ENCODE measurements at places on chromosomes 13 and 19.

- DNase-seq, result no peak
These were observed 27.5 kb downstream of the TINCR start for GRCh38 chr19:5540208-5540607.

DNA sequence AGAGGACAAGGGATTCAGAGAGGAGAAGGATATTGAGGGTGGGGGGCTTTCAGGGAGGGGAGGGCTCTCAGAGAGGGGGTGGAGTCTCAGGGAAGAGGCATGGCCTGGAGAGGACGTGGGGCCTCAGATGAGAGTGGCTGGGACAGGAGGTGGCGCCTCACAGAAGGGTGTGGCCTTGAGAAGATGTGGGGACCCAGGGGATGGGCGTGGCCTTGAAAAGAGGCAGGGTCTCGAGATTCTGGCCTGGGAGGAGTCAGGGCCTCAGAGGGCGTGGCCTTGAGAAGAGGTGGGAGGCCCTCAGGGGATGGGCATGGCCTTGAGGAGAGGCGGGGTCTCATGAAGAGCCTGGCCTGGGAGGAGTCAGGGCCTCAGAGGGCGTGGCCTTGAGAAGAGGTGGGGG is 23.7 kb upstream of the TNFSF14 start:
- DNase-seq, result no peak

- DNase-seq, result peak; percentile 82
These were observed 7.7 kb upstream of the TMEM161A start for GRCh38 chr19:19145684-19146608.

DNA sequence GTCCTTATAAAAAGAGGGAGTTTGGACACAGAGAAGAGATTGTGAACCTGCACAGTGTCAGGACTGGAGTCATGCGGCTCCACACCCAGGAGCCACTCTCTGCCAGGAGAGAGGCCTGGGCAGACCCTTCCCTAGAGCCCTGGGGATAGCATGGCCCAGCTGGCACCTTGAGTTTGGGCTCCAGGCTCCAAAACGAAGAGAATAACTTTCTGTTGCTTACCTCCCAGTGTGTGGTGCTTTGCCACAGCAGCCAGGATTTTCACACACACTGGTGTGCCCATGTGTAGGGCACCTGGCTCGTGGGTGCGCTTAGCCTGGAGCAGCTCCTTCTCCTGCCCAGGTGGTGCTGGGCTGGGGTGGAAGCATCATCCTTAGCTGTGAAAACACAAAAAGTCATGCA is 344.3 kb downstream of the TEX29 start:
- no peak for DNase-seq

DNA sequence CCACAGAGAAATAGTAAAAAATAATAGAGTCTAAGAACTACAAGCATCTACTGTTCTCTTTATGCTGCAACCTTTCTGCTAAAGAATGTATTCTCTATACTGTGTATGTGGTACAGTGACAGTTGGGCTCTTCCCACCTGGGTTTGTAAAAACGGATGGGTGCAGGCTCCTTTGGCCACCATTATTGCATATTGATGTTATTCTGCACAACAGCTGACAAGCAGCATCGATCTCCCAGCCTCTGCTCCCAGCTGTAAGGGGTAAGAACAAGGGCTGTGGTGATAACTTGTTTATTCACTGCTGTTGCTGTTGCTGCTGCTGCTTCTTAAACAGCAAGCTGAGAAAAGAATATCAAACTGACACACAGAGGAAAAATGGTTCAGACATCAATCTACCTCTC is 56.1 kb downstream of the KCNRG start:
- no peak for DNase-seq

GRCh38 chr19:6767357-6768235 is at the start of gene SH2D3A:
Gene SH2D3A, minus strand, starts transcription at chr19:6767435. Its CDS starts 3,687 bp downstream, at chr19:6763748.
- DNase-seq, result peak; percentile 94

GRCh38 chr13:24700539-24700938 is 20.3 kb downstream of the ATP12A start:
- no peak for DNase-seq

DNA sequence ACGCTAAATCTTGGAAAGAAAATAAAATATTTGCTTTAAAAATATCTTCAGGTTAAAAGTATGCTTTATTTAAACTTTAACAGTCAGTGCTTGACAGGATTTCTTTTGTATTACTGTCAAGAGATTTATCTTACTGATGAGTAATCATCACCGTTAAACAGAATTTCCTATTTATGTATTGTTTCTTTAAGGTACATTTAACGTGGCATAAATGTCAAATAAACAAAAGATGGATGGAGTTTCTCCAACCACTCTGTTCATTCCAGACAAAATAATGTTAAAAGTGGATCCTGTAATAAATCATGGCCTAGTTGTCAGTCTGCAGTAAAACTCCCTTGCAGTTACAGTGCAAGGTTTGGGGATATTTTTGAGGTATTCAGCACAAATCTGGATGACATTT is 298.3 kb downstream of the DIAPH3 start:
- DNase-seq, result no peak

GRCh38 chr19:51783372-51783771 is 11.6 kb upstream of the FPR3 start:
- peak; percentile 91 for DNase-seq

- no peak for DNase-seq
These were observed 25.7 kb upstream of the UBE2L5 start for GRCh38 chr13:30396434-30397075.

GRCh38 chr13:50757008-50757407 is 86.5 kb downstream of the DLEU7 start:
- DNase-seq, result no peak

DNA sequence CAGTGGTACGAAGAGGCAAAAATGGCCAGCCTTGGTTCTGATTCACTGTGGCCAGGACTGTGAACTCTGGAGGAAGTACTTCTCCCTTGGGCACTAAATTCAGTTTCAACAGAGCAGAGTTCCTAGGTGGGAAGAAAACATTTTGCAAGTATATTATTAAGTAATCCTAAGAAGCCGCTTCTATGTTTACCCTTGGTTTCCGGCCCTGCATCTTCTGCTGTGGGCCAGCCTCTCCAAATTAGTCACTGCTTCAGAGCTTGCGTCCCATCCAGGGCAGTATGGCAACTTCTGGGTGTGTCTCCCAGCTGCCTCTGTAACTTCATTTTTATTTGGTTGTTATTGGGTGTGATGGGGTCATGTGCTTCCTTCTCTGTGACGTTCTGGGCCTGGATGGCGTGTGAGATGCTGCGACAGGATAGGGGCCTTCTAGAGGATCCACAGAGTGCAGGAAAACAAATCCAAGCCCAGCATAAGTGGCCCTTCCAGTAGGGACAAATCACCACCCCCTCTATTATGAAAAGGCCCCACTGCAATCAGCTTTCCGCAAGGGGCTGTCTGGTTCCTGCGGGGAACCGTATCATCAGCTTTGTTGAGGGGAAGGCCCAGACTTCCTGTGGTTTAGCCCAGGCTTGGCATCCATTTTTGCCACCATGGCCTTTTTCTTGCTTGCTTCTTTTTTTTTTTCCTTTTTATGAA is 55.1 kb upstream of the C1QTNF9 start:
- no peak for DNase-seq

DNA sequence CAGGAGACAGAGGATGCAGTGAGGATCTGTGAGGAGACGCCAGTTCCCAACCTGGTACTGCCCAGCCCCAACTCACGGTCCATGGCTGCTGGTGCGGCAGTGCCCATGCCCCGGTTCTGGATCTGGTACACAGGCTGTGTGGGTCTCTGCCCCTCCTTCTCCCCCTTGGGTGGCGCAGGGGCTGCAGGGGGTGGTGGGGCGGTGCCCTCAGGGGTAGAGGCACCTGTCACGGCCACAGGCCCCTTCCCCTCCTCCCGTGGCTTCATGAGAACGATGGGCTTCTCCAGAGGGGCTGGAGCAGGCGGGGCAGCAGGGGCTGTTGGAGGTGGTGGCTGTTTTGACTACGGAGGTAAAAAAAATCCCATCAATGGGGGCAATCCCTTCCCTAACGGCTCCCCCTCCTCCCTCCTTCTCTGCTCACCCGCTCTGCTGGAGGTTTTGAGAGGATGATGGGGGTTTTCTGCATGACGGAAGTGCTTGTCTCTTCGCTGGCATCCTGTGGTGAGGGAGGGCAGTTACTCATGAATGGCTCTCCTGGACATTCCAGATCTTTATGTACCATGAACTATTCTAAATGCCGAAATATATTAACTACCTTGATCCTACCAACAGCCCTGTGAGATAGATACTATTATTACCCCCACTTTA is 7.1 kb downstream of the SMG9 start:
- DNase-seq, result no peak

DNA sequence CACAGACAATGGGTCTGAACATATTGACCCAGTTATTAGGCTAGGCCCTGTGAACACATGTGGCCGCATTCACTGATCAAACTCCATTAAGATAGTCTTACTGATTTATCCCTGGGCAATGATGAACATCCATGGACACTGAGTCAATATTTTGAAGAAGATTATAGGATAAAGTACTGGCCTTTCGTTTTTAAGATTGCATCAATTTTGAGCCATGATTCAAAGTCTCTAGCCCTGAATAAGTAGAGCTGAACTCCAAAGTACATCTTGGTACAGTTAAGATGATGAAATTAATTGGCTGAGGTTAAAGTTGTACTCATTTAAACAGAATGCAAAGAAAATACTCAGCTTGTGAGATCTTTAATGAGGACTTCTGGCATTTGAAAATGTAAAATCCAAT is 1581.9 kb downstream of the EFNB2 start:
- DNase-seq, result no peak

DNA sequence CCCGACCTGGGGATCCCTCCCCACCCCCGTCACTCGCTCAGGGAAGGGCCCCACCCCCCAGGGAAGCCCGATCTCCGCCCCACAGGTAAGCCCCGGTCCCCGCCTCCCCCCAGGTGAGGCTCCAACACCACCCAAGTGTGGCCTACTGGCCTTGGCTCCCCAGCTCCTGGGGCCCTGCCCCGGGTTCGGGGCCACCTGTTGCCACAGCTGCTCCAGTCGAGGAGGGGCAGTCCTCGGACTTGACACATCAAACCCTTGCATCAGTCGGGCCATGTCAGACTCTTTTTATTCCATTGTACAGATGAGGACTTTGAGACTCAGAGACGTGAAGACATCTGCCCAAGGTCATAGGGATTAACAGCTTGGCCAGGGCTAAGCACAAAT is 512 bp downstream of the CC2D1A start:
- no peak for DNase-seq

DNA sequence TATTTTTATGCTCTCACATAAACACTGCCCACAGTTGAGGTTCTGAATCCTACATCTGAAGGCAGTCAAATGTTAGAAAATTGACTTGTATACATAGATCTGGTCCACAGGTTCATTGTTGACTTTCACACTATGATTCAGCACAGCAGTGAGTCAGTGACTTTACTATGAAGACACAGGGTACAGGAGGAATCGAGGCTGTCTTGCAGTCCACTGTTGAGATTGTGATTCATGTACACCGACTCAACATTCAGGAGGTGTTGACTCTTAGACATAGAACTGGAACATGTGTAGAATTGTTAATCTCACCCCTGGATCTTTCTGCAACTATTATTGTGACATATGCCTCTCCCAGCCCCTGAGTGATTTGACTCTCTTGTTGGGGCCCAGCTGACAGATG is 74.3 kb upstream of the ZNF43 start:
- DNase-seq, result no peak

- DNase-seq, result no peak
These were observed 32.9 kb upstream of the SLC7A9 start for GRCh38 chr19:32902448-32902847.

DNA sequence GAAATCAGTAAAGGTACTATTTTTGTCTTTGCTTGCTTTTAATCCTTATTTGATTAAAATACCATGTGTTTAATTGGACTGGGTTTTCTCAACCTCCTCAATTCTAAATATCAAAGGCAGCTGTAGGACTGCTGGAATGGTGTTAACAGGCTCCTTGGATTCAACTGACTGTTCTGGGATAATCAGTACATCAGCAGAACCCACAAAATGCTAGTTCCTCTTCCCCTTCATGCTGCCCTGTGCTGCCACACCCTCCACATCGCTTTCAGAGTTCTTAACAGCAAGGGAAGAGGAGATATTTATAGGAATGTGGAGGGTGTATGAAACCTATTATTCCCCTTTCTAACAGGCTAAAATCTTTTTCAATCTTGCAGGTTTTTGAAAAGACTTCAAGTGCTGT is 82.4 kb downstream of the KCTD12 start:
- no peak for DNase-seq

DNA sequence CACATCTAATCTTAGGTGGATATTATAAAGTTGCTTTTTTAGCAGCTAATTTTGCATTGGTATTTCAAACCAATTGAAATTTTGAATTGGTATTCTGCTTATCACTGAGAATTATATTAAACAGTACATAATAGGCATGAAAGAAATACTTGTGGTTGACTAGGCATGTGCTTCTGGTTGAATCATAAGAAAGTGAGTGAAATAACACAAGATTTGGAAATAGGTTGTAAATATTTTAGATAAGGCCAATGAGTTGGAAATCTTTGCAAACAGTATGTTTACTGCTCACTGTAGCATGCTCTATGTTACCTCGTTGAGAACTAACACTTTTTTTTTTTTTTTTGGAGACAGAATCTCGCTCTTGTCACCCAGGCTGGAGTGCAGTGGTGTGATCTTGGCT is 66.8 kb upstream of the RFC3 start:
- no peak for DNase-seq

GRCh38 chr19:22422211-22422610 is at the start of gene ZNF98:
Gene ZNF98, minus strand, starts transcription at chr19:22422346. Its CDS starts 122 bp downstream, at chr19:22422224.
- no peak for DNase-seq

DNA sequence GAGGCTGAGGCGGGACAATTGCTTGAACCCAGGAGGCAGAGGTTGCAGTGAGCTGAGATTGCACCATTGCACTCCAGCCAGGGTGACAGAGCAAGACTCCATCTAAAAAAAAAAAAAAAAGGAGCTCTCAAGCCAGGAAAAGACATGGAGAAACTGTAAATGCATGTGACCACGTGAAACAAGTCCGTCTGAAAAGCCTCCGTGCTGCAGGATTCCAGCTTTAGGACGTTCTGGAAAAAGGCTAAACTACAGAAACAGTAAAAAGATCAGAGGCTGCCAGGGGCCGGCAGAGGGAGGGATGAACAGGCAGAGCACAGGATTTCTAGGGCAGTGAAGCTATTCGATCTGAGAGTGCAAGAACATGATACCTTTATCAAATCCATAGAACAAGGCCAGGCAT is 40.7 kb upstream of the NDUFS7 start:
- DNase-seq, result no peak

DNA sequence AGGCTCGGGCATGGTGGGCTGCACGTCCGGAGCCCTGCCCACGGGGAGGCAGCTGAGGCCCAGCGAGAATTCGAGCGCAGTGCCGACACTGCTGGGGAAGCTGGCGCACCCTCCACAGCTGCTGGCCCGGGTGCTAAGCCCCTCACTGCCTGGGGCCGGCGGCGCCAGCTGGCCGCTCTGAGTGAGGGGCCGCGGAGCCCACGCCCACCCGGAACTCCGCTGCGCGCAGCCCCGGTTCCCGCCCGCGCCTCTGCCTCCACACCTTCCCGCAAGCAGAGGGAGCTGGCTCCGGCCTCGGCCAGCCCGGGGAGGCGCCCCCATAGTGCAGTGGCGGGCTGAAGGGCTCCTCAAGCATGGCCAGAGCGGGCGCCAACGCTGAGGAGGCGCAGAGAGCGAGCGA is 2080.4 kb downstream of the PCDH9 start:
- no peak for DNase-seq

GRCh38 chr13:40613192-40613818 is 53.1 kb downstream of the FOXO1 start:
- peak; percentile 45 for DNase-seq

- DNase-seq, result no peak
These were observed 10.6 kb downstream of the ACOD1 start for GRCh38 chr13:76958841-76959432.

Data from KBM-7 (cell line).